Activated CD4-positive, alpha-beta T cell treated with anti-CD3 and anti-CD28 coated beads, Interleukin-2, amount 50 U/mL, for 24 hours (primary cell): ENCODE measurements at places on chromosomes 16 and 17.

DNA sequence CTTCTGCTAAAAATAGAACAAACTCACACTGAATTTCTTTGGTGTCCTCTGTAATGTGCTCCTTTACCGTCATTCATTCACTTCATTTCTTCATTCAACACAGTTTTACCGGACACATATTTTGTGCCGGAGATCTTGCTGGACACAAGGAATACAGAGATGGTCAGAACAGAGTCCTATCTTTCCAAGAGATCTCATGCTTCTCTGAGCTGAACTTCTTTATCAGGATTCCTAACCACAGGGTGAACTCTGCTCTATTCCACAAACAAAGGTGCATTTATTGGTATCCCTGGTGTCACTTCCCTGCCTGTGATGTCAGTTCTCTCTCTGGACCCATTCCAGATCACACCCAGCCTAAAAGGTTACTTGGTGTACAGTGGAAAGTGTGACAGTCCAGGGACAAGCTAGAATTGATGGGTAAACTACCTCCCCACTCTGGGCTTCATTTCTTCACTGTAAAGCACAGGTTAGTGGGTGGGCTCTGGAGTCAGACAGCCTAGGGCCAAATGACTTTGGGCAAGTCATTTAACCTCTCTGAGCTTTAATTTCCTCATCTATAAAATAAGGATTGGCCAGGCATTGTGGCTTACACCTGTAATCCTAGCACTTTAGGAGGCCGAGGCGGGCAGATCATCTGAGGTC lies 4.2 kb downstream of the IFI35 start:
- DNase-seq = no peak

DNA sequence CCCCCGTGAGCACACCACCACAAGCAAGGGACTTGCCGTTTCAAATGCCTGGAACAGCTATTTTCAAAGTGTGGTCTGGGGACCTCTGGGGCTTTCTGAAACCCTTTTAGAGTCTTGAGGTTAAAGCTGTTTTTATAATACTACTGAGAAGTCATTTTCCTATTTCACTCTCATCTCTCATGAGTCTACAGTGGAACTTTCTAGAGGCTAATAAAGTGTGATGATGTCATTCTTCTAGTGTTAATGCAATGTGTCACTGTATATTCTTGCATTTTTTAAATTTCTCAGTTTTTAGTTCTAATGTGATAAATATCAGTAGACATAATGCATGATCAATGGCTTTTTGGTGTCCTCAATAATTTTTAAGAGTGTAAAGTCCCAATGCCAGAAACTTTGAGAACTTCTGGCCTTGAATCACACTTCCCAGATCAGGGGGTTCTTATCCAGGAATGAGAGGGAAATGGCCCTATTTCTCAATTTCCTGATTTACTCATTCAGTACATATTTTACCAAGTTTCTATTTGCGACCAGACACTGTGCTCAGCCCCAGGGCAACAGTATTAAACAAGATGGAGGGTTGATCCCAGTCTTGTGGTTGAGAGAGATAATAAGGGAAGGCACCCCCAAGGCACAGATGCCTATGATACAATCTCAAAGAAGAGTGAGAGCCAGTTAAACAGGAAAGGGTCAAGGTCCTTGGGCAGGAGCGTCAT lies 444.0 kb downstream of the HS3ST3B1 start:
- DNase-seq = no peak

GRCh38 chr16:10514369-10515055 lies 65.9 kb downstream of the EMP2 start:
- DNase-seq = no peak

DNA sequence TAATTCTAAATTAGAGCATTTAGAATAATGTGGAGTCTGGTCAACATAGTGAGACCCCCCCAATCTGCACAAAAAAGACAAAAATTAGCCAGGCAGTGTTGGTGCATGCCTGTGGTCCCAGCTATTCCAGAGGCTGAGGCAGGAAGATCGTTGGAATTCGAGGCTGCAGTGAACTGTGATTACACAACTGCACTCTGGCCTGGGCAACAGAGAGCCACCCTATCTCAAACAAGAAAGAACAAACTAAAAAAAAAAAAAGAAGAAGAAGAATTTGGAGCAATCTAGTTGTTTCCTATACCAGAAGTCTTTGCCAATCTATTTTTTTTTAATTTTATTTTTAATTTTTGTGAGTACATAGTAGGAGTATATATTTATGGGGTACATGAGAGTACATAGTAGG lies 6.0 kb downstream of the CETP start:
- no peak for DNase-seq

- DNase-seq = no peak
Observed at GRCh38 chr16:69744363-69745231, 10.1 kb downstream of the NOB1 start.

DNA sequence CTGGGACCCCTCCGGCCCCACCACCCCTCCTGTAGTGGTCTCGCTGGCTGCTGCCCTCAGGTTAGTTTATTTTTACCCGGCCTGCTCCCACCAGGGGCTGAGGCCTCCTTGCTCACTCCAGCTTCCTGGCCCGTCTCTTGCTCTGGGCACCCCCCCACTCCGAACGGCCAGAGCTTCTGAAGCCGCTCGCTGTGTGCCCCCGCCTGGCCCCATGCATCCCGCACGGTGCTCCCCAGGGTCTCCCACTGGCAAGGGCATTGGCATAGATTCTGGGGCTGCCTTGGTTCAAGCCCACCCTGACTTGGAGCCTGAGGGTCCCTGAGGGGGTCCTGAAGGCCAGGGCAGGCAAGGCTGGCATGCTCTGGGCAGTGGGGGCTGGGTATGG lies 186.4 kb downstream of the SEC14L1 start:
- DNase-seq = no peak

- DNase-seq = no peak
Observed at GRCh38 chr17:37299257-37299980, 76.4 kb upstream of the C17orf78 start.

- no peak for DNase-seq
Observed at GRCh38 chr16:23974223-23974622, 138.4 kb downstream of the PRKCB start.

DNA sequence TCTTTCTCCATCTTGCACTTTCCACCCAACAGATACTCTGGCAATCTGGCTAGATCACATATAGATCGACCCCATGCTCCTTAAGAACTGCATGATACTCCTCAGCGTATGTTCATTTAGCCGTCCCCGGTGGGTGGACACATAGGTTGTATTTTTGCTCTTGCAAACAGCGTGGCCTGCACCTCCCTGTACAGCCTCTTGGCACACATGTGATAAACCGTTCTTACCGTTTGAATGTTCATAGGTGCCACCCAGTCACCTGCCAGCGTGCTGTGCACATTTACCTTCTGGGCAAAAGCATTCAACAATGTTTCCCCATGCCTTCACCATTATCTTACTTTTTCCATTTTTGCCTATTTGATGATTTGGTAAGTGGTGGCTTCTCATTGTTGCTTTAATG lies 6.2 kb downstream of the TNP2 start:
- no peak for DNase-seq

- DNase-seq = no peak
Observed at GRCh38 chr17:81493198-81494038, 19.2 kb downstream of the ACTG1 start.

GRCh38 chr17:41844971-41845370 lies 7.3 kb downstream of the KLHL10 start:
- DNase-seq = no peak
